ENCODE measurements at places on chromosomes 6 and 20.

- no peak for DNase-seq
Observed at GRCh38 chr6:139288496-139289040, 3.2 kb downstream of the TXLNB start.

GRCh38 chr6:170443151-170443662, 109.9 kb downstream of the PSMB1 start:
- DNase-seq = no peak

DNA sequence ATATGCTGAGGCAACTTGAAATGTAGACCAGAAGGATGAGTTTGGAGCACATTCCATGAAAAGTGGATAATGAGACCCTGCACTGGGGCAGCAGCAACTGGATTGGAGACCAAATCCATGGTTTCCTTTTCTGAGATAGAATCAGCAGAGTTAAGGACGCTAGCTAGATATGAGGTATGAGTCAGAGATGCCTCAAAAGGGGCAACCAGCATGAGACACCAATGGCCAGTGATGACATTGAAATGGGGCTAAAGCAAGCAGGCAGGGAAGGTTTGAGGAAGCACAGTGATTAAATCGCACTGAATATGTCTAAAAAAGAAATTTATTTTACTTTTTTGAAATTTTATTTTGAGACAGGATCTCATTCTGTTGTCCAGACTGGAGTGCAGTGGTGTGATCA, 802.4 kb downstream of the TFAP2A start:
- no peak for DNase-seq

DNA sequence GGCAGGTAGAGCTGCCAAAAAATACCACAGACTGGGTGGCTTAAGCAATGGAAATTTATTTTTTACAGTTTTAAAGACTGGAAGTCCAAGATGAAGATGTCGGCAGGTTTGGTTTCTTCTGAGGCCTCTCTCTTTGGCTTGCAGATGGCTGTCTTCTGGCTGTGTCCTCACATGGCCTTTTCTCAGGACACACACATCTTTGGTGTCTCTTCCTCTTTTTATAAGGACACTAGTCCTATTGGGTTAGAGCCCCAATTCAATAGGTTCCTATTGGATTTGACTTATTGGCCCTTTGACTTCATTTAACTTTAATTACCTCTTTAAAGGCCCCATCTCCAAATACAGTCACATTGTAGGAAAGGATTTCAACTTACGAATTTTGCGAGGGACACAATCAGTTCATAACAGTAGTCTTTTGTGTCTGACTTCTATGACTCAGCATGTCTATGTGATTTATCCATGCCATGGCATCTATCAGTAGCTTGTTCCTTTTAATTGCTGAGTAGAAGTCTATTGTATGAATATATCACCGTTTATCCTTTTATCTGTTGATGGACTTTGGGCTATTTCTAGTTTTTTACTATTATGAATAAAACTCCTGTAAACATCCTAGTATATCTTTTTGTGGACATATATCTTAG, 11.0 kb upstream of the TCP11 start:
- no peak for DNase-seq

DNA sequence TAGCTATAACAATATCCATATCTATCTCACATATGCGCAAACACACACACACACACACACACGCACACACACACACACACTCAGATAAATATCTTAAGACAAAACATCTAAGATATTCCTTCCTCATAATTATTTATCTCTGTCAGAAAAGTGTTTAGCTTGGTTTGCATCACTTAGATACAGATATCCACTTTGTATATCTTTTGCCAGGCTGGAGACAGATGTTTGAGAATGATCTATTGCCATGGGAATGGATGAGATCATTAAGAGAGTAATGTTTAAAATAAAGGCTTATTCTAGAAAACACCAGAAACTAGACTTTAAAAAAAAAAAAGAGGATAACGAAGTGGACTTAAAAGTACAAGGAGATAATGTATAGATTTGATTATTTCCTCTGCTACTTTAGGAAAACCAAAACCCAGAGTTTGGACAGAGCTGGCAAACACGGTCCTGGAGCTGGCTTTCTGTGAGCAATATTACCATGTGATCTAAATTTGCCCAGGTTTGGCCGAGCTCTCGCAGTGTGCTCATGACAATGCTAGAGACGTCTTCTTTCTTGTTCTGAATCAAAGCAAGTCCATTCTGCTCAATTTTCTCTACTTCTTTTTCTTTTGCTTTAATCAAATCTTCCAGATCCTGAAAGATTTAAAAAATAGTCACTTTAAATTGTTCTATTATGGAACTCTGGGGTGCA, 411.8 kb downstream of the SYNE1 start:
- DNase-seq = no peak

- DNase-seq = no peak
Observed at GRCh38 chr20:29430531-29430930, 1826.9 kb upstream of the DEFB115 start.

DNA sequence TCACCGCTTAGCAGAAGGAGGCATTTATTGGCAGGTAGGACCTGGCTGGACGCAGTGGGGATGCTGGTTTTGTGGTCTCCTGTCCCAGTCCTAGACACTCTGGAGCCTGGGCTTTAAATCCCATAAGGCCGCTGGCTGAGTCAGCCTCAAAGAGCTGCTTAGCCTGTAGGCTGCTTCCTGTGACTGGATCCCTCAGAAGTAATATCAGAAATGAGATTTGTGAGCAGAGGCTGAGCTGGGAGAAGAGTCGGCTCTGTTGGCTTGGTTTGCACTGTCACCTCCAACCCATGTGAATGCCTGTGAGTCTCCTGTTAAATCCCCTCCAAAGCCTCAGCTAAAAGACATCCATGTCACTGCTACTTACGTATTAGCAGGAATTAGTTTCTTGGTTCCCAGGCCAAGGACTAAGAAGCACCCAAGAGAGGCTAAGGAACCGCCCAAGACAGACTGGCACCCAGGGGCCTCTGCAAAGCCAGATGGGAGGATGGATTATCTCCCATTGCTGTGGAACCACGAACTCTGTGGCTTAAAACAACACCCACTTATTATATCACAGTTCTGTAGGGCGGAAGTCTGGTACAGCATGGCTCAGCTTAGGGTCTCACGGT, 289.4 kb downstream of the CDC5L start:
- DNase-seq = no peak

GRCh38 chr20:14729390-14729789, 392.0 kb upstream of the FLRT3 start:
- DNase-seq = no peak
